ENCODE measurements at places on chromosomes 1 and 21.

- no peak for DNase-seq
Observed at GRCh38 chr1:180184041-180184440, 29.4 kb downstream of the QSOX1 start.

DNA sequence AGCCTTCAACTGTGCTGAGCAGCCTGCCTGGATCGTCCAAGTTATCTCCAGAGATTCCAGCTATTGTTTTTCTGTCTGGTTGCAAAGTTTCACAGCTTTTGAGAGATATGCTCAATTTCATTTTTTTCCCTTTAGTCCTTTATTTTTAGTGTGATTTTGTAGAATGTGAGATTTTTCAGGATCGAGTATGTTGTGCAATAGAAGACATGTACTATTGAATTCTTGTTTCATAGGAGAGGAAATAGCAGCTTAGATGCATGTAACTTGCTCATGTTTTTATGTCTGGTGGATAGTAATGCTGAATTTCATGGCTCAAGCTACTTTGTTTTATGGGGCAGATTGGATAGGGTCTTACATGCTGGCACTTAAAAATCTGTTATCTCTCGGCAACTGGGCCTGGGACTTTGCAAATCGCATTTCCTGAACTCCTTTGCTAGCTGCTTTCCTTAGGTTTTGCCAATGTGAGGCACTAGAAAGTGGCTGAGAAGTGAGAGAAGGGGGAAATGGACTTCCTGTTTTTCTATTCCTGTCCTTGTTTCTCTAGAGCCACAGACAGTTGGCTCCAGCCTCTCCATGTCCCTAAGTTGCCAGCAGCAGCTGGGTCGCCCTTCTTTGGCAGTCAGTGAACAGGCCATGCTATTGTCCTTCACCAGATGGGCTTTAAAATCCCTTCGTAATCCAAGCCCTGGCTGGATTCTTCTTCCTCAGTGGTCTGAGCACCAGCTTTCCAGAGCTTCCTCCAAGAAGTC lies 101.4 kb upstream of the PDE4B start:
- no peak for DNase-seq

- no peak for DNase-seq
Observed at GRCh38 chr21:26844258-26845065, 747 bp downstream of the ADAMTS1 start.

- DNase-seq = no peak
Observed at GRCh38 chr1:4090976-4091660, 191.0 kb upstream of the C1orf174 start.

GRCh38 chr1:33074193-33074945 lies 6.6 kb upstream of the AZIN2 start:
- DNase-seq = no peak

DNA sequence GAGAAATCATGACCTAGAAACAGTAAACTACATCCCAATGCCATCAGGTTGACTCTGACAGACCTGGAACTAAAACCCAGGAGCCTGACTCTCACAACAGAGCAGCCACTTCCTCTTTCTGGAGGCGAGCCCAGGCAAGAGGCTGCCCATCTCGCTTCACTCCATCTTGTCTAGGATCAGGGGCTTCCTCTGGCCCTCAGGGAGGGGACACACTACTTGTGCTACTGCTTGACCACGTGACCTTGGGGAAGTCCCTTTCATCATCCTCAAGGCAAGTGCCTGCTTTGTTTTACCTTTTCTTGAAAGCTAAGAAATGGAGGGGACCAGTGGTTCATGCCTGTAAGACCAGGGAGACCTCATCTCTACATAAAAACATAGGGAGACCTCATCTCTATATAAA lies 2.6 kb upstream of the TENT5B start:
- no peak for DNase-seq

DNA sequence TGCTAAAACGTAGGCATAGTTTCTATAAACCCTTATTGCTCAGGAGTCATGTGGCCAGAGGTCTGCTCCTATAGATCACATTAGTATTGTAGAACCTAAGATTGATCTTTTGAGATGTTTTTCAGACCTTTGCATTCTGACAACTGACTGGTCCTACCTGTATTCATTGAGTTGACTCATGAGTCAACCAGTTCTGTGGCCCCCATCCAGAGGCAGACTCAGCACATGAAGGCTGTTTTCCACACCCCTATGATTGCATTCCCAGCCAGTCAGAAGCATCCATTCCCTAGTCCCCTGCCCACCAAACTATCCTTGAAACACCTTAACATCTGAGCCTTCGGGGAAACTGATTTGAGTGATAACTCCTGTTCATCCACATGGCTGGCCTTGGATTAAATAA lies 451.7 kb downstream of the SIPA1L2 start:
- no peak for DNase-seq

Measured in fibroblast of the conjunctiva (primary cell).